ENCODE measurements at places on chromosomes 12 and 14.

- no peak for DNase-seq
Measured at GRCh38 chr12:96244826-96245225, 50.7 kb downstream of the ELK3 start.

DNA sequence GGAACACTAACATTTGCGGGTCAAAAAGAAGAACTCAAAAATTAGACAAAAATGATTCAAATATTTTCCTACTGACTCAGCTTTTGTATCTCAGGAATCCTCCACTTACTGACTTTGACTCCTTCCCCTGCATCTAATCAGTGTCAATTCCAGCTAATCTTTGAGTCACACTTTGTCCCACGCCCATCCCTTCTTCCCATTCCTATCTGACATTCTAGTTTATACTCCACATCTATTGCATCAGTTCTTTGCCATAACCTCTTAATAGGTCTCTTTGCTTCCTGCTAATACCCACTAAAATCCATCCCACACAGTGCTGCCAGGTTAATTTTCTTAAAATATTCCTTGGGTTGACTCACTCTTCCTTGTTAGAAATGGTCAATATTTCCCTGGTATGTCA lies 19.1 kb downstream of the BBS10 start:
- DNase-seq = no peak

GRCh38 chr12:29589851-29590250 lies 92.4 kb upstream of the OVCH1 start:
- DNase-seq = no peak

DNA sequence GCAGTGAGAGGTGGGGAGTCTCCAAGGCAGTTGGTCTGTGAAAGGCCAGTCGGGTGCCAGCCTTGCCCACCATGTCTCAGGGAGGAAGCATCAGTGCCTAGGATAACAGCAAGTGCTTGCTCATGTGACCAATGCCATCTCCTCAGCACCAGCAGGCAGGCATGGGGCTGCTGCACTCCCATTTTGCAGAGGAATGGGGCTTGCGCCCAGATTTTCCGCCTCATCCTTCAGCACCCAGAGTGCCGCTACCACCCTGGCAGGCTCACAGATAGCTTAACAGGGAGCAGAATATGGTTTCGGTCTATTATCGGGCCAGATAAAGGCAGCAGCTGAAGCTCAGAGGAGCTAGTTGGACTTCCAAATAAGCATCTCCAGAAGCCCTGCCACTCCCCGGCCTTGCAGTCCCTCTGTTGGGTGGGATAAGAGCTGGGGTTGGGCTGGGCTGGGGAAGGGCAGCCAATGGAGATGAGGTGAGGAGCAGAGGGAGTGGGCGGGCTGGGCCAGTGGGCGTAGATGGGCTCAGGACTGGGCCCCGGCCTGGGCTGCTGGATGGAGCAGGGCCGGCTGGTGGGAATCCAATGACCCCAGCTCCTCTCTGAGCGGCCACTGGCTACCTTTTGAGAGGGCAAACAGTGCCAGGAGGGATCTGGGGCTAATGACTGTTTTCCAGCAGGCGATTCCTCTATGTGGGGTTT lies 8.4 kb upstream of the KRT80 start:
- DNase-seq = peak; percentile 36

GRCh38 chr12:78470354-78471195 lies 394.0 kb upstream of the SYT1 start:
- no peak for DNase-seq

DNA sequence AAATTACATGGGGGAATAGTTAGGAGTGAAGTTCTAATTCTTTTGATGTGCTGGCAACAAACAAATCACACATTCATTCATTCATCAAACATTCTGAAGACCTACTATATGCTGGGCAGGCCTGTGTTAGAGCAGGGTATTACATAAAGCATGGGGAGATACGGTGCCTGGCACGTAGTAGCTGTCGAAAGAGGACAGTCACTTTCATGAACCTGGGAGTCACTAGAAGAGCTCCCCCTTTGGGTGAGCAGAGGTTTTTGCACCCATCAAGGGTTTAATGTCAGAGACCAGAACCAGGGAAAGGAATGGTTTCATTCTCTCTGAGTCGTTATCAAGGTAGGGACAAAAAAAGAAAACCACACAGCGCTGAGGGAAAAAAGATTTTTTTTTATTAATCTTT lies 10.0 kb downstream of the LHX5 start:
- DNase-seq = no peak

GRCh38 chr14:74886001-74886400 lies 4.3 kb downstream of the DLST start:
- DNase-seq = no peak

- DNase-seq = no peak
Measured at GRCh38 chr12:121576851-121577391, 3.9 kb downstream of the KDM2B start.

- no peak for DNase-seq
Measured at GRCh38 chr14:104432611-104433231, 146.8 kb upstream of the C14orf180 start.

DNA sequence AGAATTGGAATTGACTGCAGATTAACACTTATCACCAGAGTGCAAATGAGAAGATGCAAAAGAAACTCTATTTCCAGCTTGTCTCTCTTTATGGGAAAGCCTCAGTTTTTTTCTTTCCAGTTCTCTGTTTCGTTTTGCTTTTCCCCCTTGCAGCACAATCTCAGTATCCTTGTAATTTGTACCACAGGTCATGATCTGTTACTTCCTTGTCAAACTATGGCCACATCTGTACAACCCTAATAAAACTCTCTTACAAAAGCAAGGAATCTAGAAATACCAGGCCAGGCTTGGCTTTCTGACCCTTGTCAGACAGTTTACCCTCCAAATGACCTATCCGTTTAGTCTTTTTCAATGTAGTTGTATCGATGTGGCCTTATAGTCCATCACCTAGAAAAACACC lies 33.9 kb downstream of the MYBPC1 start:
- no peak for DNase-seq

- no peak for DNase-seq
Measured at GRCh38 chr12:109531411-109531810, 41.9 kb downstream of the MMAB start.

DNA sequence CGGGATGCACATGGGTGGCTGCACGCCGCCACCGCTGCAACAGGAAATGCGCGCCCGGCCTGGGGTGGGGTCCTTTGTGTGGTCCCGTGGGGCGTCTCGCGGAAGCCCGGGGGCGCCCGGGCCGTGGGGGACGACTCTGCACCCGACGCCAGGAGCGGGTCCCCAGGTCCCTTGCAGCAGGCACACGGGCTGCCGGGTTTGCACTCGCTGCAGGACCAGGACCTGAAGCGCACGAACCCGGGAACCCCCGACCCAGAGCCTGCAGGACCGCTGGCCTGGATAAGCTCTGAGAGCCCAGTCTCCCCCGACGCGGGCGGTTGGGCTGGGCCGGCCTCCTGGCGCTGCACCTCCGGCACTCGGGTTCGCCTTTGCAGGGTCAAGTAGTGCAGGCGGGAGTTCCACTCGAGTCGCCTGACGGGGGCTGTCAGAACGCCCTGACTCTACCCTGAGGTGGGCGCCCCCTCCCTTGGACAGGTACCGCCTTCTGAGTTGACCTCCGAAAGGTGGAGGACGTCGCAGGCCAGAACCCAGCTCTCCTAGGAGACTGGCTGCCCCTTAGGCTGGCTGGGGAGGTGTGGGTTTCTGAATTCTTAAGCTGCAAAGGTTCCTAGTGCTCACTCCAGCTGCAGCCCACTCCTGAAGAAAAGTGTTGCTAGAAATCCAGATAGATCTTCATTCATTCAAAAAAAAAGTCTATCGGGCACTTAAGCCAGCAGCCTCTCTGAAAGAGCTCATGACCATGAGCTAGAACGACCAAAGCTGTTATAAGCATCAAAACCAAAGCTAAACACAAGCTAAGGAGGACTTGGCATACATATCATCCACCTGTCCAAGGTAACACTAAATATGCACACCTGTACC lies 68.0 kb downstream of the RNF34 start:
- DNase-seq = peak; percentile 61

GRCh38 chr14:105492971-105493871 lies 2.2 kb downstream of the TEDC1 start:
- DNase-seq = no peak

DNA sequence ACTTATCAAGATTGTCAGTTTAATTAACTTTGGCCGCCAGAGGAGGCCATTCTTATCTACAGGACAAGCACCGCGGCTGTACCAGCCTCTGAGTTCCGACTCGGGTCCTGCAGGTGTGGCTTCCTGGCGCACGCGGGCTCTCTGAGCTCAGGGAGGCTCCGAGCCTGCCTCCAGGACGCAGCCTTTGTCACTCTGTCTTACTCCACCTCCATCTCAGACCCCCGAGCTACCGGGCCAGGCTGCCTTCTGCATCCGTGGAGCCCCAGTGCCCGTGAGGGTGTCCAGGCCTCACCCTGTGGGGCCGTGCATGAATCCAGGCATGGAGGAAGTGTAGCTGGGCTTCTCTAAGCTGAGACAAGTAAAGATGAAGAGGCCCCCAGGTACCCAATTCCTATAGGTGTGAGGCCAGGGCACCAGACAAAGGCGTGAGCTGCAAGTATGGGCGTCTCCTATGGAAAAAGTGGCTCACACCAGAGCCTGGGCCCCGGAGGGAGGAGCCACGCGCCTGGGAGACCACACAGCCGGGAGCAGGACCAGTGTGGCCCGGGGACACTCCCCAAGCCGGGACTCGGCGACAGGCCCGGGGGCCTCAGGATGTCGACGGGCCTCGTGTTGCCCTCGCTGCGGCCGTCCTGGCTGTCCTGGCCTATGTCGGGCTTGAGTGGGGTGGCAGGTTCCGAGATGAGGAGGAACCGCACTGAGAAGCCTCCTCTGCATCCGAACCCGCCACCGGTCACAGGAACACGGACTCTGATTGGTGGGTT lies 42.8 kb downstream of the NOC4L start:
- DNase-seq = no peak

GRCh38 chr14:98444077-98444476 lies 827.9 kb downstream of the BCL11B start:
- DNase-seq = no peak
